ENCODE measurements at places on chromosomes 16 and 17. TPM values are rescaled to one million over a fixed set of nuclear protein-coding genes. Genes with fewer than 3 reads are reported as not detected.

GRCh38 chr16:88455610-88456355 lies 2.7 kb downstream of the ZFPM1 start:
- peak; percentile 28 for DNase-seq

DNA sequence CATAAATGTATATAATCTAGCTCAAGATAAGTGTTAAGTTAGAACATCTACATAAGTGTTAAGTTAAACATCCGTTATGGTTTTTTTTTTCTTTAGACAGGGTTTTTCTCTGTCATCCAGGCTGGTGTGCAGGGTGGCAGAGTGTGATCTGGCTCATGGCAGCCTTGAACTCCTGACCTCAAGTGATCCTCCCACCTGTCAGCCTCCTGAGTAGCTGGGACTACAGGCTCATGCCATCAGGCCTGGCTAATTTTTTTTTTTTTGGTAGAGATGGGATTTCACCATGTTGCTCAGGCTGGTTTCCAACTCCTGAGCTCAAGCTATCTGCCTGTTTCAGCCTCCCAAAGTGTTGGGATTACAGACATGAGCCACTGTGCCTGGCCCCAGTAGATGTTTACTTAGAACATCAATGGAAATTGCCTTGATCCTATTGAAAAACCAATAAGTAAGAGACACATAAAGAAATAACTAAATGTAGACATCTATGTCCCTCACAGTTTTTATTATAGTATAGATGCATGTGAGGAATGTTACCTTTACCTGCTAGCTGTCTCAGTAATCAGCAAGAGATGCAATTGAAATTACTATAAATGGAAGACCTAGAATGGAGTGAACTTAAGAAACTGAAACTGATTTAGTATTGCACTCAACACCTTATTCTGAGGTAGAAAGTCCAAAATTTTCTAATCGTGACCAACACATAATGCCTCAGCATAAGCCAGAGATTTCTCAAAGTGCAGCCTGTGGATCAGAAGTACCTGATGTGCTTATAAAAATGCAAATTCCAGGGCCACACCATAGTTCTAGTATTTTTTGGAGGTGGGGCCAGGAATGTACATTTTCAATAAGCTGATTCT lies 5.5 kb upstream of the FAM20A start:
- DNase-seq, result no peak

- DNase-seq, result peak; percentile 79
These were observed 67.6 kb downstream of the CDH13 start for GRCh38 chr16:82694239-82694874.

DNA sequence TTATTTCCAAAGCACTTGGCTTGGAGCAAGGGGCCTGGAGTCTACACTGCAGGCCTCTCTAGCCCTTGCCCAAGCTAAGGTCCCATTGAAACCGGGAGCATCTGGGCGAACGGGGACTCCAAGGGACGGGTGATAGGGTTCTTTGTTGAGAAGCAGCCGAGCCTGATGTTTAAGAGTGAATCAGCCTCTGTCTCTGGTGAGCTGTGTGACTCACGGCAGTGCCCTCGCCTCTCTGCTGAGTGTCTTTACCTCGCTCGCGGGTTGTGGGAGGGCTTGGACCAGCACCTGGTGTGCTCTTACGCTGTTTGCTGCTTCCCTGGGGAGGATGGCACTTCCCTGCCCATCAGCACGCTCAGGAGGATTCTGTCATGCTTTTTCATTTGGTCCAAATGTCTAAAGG lies 1.3 kb downstream of the HGS start:
- peak; percentile 66 for DNase-seq

DNA sequence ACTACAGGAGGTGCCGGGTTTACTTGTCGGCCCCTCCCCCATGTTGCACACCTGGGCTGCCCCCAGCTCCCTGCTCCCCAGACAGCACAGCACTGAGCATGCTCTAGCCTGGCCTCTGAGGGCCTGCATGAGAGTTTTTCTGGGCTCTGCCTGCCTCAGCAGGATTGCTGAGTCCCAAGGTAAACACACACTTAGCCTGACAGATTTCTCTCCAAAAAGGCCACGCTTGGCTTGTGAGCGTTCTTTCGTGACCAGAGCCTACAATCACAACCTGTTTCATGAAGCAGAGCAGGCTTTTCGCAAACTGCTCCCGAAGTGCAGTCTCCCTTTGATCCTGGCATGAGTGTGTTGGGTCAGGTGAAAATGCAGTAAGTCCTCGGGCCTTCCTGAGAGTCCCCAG lies 9.8 kb upstream of the CD300E start:
- no peak for DNase-seq

DNA sequence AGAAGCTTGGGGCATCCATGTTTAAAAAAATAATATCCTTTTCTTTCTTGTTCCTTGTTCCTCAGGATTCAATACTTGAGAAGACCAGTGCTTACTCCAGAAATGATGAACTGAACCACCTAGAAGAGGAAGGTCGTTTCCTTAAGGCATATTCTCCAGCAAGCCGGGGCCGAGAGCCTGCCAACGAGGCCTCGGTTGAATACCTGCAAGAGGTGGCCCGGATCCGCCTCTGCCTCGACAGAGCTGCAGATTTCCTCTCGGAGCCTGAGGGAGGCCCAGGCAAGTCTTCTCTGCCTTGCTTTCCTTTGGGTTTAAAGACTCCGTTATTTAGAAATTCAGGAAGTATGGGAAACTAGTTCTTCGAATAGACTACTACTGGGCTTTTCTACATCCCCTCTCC lies 42.5 kb upstream of the ENDOV start:
- DNase-seq, result no peak

- DNase-seq, result peak; percentile 73
These were observed at the start of gene GDE1 for GRCh38 chr16:19521471-19522396. Gene GDE1, minus strand, starts transcription at chr16:19522098. Its CDS starts 134 bp downstream, at chr16:19521964.

GRCh38 chr17:48565022-48565554 lies 13.1 kb downstream of the HOXB4 start:
- no peak for DNase-seq

DNA sequence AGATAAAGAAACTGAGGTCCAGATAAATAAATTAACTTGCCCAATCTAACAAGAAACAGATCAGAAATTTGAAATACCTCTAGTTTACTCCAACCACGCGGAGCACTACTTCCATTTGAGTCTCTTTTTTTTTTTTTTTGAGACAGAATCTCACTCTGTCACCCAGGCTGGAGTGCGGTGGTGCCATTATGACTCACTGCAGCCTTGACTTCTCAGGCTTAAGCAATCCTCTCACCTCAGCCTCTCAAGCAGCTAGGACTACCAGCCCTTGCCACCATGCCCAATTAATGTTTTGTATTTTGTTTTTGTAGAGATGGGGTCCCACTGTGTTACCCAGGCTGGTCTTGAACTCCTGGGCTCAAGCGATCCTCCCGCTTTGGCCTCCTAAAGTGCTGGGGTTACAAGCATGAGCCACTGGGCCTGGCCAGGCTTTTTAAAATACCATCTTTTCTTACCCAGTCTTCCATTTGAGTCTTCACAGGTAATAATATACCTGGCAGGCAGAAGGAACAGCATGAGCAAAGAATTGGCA lies 3.3 kb upstream of the NACA2 start:
- DNase-seq, result no peak

DNA sequence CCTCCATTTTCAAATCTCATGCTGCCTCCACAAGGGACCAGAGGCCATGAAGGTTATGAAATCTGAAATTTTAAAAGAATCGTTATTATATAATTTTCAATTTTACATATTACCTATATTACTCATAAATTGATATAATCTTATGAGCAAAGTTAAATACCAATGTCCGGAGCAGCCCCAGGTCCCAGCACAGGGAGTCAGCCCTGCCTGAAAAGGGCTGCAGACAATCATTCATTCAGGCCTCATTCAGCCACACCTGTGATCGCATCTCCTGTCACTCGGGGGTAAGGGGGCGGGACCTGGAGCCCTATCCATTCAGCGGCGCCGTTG lies 172.5 kb downstream of the AHSP start:
- DNase-seq, result no peak

DNA sequence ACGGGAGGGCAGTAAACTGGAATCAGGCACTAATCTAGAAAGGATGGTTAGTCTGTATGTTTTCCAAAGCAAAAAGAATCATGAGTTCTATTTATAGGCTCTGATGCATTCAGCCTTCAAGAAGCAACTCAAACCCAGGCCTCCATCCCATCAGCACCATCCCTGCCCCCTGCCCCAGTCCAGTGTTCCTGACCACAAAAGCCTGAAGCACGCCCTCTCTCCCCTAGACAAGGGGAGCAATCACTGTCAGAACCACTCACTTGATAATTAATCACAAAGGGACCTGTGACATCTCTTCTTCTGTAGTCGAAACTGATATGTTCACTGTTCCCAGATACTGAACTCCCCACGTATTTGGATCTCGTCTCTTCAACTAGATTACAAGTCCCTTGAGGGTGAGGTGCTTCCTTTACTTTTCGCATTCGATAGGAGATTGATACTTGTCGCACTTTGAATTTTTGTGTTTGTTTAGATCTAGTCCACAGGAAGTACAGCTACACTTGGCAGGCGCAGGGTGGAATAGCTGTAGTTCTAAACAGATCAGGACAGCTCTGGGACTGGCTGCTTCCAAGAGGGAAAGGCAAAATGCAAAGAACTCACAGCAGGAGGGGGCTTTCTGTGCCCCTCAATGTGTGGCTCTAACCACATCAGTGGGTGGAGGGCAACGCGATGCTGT lies 36.4 kb upstream of the CCDC182 start:
- no peak for DNase-seq

DNA sequence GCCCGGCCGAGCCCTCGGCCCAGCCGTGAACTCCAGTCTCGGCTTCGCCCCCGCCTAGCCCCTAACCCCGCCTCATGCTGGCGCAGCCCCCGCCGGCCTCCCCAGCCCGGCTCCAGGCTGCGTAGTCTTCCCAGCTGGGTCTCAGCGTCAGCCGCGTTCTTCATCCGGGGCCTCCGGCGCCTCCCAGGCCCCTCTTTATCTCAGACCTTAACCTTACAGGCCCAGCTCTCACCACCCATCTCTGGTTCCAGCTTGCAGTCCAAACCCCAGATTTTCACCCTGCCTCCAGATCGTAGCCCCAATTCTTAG lies at the start of gene PROCA1:
Gene PROCA1 (minus strand): TSS at position 166 of the 309 bp plus-strand sequence. CDS start 228 bp downstream, outside the sequence.
- no peak for DNase-seq

DNA sequence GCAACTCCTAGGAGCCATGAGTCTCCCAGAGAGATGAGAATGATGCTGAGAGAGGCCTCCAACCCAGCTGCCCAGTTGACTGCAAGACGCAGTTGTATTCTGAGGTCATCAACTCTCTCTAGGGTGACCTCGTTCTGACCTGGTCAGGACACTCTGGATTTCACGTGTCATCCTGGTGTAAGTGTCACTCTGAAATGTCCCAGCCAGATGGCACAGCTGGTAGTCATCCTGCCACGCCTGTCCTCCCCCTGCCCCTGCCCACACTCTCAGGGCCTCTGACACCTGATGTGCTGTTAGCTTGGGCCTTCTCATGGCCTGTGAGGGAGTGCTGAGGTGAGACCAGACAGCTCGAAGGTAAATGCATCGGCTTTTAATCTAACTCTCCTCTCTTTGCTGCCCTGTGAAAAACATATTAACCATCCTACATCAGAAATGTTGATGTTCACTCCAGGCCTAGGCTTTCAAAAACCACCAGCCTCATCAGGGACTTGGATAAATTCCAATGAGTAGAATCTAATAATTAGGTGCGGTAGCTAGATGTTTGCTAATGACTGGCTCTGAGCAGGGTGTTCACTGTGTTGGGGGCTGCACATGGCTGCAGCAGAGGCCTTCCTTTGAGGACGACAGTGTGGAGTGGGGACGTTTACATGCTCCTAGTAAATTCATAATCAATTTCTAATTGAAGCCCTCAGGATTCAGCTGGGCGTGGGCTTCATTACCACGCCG lies 13.8 kb downstream of the MLYCD start:
- no peak for DNase-seq

DNA sequence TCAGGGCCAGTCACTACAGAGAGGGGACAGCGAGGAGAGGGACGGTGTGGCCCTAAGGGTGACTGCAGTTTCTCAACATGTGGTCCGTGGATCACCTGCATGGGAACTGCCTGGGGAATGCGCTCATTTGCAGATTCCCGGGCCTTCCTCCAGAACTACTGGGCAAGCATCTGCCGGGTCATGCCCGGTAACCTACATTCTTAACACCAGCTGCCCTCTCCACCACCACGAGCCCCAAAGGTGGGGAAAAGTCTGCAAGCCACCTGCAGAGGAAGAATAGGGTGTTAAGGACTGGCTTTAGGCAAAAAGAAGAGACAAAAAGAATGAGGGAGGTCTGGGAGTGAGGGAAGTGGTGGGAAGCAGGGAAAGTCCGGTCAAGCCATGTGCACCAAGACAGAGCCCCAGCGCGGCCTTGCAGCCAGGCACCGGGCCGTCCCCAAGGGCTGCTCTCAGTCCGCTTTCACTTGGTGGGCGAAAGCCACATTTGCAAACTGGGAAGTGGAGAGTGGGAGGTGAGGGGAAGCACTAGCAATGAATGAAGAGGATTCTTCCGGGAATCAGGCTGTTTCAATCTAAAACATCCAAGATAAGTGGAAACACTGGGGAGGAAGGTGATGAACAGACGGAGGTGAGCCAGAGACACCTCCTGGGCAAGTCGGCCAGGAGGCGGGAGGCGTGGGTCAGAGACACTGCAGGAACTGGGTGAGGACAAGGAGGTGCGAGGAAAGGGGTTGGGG lies 70.3 kb downstream of the N4BP1 start:
- DNase-seq, result no peak

DNA sequence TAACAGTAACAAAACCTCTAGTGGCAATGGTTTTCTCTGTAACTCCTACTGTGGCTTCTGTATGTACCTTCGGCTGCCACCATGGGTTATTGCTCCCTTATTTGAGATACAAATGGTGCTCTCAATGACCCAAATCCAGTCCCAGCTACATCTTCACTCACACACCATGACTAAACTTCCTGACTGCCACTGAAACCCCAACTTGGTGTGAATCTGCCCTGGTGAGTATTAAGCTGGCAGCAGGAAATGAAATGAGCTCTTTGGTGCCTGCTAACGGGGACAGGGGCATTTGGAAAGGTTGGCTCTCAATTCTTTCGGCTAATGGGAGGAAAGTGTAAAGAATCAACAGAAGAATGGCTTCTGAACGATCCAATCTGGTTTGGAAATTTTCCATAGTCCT lies 7.5 kb upstream of the SLC35B1 start:
- no peak for DNase-seq

DNA sequence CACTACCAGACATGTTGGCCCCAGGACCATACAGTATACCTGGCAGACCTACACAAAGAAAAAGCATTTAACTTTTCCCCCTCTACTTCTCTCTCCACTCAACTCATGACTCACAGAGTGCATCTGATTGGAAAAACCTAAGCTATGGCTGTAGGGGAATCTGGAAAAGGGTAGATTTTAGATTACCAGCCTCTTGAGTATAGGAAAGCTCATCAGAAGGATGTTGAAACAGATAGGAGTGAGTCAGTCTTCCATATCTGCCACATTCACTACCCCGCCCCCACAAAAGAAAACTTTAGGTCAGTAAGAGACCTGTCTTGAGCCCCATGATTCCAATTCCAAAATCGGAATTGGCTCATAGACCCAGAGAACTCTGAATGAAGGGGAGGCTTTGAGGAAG lies 12.3 kb downstream of the KRT9 start:
- DNase-seq, result peak; percentile 30

The CLEC3A gene
- not detected for total RNA-seq

The NPIPB9 gene
- 2.3 TPM for total RNA-seq

The ABCA6 gene
- not detected for total RNA-seq

The MMP15 gene
- total RNA-seq, result 14.8 TPM

The MILR1 gene
- 0.91 TPM for total RNA-seq

The CALB2 gene
- 4.2 TPM for total RNA-seq

The CTRB1 gene
- not detected for total RNA-seq

The CFAP119 gene
- total RNA-seq, result 4.0 TPM

The KRTAP9-6 gene
- total RNA-seq, result not detected

The PLD6 gene
- 0.64 TPM for total RNA-seq

The CPHXL2 gene
- total RNA-seq, result not detected

The SECTM1 gene
- total RNA-seq, result not detected

The ITGB4 gene
- 6.6 TPM for total RNA-seq

The PIP4K2B gene
- 54.4 TPM for total RNA-seq

The SULT1A4 gene
- total RNA-seq, result 1.9 TPM

The MT1H gene
- total RNA-seq, result not detected

All from astrocyte (in vitro differentiated cells and primary cell).